ENCODE measurements at places on chromosomes 11 and 22.

GRCh38 chr22:41364955-41365354 lies 16.8 kb upstream of the TEF start:
- DNase-seq, result no peak

DNA sequence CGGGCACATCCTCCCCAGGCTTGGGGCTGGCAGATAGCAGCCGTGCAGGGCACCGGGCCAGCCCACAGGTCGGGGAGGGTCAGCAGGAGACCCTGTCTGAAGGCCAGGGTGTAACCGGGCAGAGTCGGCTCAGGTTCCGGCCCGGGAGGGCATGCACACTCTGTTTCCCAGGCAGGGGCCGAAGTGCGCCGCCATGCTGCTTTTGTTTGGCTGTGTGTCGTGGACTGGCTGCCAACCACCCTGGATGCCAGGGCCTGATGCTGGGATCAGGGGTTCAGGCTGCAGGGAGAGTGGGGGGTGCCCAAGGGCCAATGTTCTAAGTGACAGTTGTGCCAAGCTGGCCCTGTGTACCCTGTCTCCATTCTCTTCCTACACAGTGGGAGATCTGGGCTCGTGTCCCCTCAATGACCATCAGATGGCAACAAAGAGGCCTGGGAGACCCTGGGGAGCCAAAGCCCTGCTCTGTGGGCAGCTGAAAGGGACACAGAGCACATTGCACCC lies 120.9 kb upstream of the B3GAT1 start:
- no peak for DNase-seq

- no peak for DNase-seq
These were observed 129.1 kb upstream of the ARHGAP42 start for GRCh38 chr11:100557830-100558611.

DNA sequence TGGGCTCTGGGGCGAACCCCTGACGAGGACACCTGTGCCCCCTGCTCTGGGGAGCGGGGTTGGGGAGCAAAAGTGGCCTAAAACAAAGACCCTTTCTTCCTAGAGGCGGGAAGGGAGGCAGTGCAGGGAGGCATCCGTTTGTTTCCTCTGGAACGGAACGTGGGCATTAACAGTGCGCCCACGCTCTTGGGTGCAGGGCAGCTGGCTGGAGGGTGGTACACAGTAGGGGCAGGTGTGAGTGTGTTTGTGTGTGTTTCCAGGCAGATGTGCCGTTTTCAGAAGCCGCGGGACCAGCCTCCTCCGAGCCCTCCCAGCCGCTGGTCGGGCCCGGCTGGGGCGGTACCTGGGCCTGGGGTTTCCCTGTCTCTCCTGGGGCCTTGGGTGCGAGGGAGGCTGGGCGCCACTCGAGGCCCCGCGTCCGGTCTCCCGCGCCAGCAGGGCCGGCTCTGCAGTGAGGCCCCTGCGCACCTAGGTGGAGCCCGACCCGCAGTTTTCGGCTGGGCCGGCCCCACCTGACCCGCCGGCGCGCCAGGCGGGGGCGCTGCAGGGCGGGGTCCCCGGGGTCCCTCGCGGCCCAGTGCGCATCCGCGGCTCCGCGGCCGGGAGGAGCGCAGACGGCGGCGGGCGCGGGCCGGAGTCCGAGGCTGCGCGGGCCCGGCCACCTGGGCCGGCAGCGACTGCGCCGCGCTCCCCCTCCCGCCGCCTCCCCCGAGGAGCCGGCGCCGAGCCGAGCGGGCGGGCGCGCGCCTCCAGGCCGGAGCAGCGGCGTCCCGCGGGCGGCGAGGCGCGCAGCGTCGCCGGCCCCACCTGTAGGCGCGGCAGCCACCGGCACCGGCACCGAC lies 1252.7 kb downstream of the BRD1 start:
- DNase-seq, result no peak

DNA sequence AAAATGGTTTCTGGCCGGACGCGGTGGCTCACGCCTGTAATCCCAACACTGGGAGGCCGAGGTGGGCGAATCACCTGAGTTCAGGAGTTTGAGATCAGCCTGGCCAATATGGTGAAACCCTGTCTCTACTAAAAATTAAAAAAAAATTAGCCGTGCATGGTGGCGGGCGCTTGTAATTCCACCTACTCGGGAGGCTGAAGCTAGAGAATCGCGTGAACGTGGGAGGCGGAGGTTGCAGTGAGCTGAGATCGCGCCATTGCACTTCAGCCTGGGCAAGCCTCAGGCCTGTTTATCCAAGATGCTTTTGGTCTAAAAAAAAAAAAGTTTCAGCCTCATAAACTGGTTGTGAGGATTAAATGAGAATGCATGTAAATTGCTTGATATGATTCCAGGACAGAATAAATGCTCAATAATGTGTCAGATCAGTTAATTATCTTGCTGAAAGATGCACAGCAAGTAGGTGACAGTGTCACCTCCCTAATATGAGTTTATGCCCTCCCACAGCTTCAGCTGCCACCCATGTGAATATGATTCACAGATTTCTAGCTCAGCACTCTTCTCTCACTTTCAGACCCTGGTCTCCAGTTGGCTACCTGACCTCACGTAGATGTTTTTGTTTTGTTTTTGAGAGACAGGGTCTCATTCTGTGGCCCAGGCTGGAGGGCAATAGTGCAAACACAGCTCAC lies 1.1 kb upstream of the ALG8 start:
- no peak for DNase-seq

DNA sequence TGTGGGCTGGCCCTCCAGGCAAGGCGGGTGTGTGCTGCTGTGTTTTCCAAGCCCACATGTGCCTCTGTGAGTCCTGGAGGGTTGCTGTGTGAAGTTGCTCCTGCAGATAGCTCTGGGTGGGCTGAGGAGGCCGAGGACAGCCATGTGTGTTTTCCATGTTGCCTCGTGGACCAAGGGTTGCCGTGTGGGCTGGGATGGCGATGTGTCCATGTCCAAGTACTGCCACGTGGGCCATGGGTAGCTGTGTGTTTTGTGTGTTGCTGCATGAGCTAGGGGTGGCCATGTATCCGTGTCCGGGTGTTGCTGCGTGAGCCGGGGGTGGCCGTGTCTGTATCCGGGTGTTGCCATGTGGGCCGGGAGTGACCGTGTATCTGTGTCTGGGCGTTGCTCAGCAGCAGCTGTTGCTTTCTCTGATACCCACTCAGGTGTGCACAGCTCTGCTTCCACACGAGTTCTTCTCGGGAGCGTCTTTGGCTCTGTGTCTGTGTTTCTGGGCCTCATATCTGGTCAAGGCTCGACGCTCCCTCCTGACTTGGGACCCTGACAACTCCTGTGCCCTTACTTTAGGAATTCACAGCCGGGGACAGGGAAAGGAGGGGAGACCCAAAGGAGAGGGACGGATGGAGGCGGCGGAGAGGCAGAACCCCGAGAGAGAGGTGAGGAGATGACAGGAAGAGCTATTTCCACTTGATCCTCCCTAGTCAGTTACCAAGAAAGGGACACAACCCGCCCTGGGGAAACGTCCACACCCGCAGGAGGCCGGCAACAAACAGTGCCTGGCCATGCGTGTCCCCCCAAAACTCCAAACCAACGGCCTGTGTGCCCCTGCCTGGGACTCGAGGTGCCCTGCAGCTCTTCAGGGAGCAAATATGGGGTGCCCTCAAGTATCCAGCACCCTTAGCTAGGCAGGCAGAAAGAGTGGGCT lies 83.1 kb downstream of the PHF21B start:
- DNase-seq, result no peak

- DNase-seq, result no peak
These were observed 46.9 kb downstream of the C11orf96 start for GRCh38 chr11:43989162-43989981.

GRCh38 chr11:46322759-46323158 lies 24.5 kb upstream of the DGKZ start:
- DNase-seq, result no peak

DNA sequence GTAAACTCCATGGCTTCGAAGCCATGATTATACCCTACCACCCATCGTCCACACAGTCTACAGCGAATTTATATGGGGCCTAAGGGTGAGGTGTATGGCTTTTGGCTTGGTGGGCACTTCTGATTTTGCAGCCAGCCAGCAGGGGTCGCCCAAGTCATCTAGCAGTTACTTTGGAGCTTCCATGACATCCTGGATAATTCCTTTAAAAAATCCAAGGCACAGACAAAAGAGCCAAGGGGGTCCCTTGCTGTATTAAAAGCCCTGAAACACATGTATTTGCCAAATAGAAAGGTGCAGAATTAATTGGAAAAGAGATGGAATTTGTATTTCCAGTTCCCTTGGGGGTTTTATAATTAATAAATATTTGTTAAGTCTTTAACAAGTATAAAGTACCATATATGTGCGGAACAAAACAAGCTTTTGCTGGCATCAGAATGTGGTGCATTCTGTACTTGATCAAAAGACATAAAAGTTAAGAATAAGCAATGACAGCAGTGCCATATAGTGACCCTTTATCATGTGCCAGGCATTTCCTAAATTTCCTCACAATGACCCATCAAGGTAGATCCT lies 132.8 kb upstream of the PITPNB start:
- no peak for DNase-seq

DNA sequence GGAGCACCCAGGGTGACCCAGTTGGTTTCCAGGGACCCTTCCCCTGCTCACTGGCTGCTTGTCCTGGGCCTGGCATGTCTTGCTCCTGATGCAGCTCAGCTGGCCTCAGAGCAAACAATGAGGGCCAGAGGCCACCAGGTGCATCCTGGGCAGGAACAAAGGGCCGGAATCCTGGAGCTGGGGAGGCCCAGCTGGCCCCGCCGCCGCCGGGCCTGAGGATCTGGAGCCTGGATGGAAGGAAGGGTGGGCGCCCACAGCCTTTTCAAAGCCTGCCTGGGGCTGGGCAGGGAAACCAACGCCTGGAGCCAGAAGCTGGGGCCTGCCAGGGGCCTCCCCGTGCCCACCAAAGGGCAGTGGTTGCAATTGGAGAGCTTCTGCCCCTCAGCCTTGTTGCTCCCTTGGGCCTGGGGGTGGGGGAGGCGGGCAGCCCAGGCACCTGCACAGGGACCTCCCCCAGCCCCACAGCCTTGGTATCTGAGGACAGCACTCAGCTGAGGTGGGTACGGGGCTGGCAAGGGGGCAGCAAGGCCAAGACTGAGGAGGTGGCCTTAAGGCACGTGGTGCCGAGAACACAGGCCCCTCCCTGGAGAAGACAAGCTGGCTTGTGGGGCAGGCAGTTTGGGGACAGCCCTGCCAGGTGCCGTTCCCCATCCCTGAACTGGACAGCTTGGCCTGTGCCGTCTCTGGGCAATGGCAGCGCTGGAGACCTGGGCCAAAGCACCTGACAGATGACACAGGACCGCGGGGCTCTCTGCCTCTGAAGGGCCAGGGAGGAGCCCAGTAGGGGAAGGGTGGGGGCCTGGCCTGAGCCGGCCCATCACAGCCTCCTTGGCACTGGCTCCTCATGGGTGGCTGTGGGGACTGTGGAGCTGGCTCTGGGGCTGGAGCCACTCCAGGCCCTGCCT lies 7.1 kb upstream of the ADORA2A start:
- DNase-seq, result no peak

GRCh38 chr11:94011478-94011877 lies 9.7 kb upstream of the HEPHL1 start:
- no peak for DNase-seq

DNA sequence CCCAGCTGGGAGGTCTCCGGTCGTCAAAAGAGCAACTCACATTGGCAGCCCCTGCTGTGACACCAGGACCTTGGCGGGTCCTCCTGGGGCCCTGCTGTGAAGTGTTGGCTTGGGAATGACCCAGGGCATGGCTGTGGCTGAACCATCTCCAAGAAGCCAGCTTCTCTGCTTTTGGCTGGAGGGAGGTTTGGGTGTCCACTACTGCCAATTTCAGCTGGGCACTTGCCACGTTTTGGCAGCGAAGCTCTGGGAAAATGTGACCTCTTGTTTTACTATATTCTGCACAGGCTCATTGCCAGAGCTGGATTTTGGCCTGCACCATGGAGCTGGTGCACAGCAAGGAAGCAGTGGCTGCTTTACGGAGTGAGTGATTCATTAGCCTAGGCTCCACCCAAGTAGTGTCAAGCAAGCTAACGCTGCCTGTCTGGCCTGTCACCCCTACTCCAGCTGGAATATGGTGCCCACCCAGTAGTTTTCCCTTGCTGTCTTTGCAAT lies 24.3 kb upstream of the SMCO4 start:
- no peak for DNase-seq

- DNase-seq, result no peak
These were observed 76.0 kb downstream of the EIF3M start for GRCh38 chr11:32659672-32660071.

DNA sequence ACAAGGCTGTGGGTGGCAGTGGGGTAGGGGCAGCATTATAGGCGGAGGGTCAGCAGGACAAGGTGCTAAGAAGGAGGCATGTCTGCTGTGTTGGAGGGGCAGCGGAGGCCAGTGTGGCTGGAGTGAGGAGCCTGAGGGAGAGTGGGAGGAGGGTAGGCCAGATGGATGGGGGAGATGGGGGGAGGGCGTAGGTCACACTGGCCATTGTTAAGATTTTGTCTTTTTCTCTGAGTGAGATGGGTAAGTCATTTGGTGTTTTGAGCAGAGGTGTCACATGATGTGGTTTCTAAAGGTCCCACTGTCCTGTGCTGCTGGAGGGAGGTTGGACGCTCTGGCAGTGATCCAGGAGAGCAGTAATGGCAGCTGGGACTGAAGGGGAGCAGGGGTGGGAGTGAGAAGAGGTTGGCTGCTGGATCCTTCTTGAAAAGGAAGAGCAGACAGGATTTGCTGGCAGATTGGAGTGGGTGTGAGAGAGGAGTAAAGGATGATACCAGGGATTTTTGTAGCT lies 9.8 kb downstream of the PPP6R3 start:
- no peak for DNase-seq

DNA sequence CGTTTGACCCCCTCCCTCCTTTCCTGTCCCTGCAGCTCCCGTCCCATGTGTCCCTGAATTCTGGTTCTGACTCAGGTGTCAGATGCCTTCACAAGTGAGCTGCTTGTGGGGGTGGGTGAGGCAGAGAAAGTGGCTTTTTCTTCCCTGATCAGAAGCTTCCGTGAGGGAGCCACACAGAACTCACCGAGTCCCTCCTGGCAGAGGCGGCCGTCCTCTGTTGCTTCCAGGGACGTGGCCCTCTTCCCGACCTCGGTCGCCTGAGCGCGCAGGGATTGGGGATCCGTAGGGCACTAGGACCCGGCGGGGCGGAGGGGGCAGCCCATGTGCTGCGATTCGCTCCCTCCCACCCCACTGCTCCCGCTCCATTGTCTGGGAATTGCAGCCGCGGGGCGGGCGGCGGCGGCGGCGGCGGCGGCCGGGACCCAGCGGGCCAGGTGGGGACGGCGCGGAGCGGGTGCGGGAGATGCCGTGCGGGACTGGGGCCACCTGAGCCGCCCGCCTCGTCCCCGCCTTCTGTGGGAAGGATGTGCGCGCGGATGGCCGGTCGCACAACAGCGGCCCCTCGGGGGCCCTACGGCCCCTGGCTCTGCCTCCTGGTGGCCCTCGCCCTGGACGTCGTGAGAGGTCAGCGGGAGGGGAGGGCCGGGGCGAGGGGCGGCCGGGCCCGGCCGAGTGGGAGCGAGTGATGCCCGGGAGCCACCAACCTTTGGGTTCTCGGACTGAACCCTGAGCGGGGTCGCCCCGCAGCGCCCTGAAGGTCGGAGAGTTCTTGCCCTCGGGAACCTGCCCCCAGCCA lies at the start of gene TMEM132A:
TMEM132A (plus strand) TSS at position 351 of the 796 bp plus-strand sequence; CDS start at position 525, 174 bp downstream.
- no peak for DNase-seq
